ENCODE measurements at places on chromosomes 1 and 21. TPM values are rescaled to one million over a fixed set of nuclear protein-coding genes. Genes with fewer than 3 reads are reported as not detected.
A peak's percentile ranks its signal among the peaks of the same experiment; 100 is the strongest.

GRCh38 chr1:21338573-21339355 lies 48.5 kb upstream of the ECE1 start:
- peaks cover 45% of the 10 kb centered on the region for H3K4me1 ChIP-seq
- no peaks in the 10 kb centered on the region for H3K36me3 ChIP-seq
- H3K27me3 ChIP-seq, result no peaks in the 10 kb centered on the region
- H3K27ac ChIP-seq, result peak overlapping the region; percentile 94

DNA sequence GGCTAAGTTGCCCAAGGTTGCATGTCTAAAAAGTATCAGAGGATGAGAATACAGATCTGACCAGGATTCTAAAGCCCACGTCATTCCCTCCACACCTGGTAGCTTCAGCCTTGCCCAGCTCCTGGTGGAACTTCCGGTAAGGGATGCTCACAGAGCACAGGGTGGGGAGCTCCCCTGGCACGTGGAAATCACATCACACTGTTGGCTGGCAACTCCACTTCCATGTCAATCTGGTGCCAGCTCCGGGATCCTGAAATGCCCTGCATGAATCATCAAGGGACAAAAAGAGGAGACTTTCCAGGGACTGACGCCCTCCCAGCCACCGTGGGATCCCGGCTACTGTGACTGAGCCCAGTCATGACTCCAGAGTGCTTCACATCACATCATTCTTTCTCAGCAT lies 12.4 kb upstream of the BCAR3 start:
- no peak overlapping the region for H3K27ac ChIP-seq
- H3K27me3 ChIP-seq, result no peaks in the 10 kb centered on the region
- H3K4me3 ChIP-seq, result no peak overlapping the region
- no peaks in the 10 kb centered on the region for H3K36me3 ChIP-seq
- no peak for DNase-seq
- no peaks in the 10 kb centered on the region for H3K4me1 ChIP-seq

Gene ADORA1
- 5.2 TPM for total RNA-seq

DNA sequence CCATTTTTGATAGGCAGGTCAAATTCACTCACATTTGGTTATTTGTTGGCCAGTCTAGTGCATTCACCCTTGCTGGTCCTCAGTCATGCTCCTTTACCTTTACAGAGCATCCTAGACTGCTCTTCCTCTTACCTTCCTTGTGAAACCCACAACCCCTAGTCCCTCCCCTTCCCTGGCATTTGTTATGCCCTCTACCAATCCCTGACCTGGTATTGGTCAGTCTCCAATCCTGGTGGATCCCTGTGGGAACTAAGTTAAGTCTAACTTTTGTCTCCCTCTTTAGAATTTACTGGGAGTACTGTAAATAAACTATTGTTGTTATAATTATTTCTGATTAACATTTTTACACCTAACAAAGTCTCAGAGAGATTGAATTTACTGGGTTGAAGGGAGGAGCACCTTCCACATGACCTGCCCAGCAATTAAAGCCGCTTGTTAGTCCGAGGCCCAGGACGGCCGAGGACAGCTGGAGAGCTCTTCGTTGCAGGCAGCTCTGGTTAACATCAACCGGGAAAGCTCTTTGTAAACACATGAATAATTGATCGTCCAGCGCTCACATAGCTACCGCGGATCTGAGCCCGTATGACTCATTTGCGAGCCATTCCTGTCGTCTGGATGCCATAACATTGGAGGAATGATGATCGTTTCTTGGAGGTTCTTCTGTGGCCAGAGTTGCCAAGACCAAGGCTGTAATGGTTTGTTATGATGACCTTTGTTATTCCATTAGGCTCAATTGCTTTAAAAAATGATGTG lies 31.9 kb downstream of the MTARC1 start:
- no peak overlapping the region for H3K4me3 ChIP-seq
- no peaks in the 10 kb centered on the region for H3K27me3 ChIP-seq
- no peaks in the 10 kb centered on the region for H3K4me1 ChIP-seq
- no peaks in the 10 kb centered on the region for H3K36me3 ChIP-seq

DNA sequence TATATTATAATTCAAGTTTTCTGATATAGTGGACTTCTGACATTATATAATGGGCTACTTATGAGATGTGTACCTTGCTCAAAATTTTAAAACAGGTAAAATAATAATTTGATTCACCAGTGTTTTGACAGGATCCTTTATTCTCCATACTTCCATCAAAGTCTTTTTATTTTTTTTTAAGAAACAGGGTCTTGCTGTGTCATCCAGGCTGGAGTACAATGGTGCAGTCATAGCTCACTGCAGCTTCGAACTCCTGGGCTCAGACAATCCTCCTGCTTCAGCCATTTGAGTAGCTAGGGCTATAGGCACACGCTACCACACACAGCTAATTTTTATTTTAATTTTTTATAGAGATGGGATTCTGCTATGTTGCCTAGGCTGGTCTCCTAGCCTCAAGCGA lies 129.4 kb downstream of the NRDC start:
- H3K36me3 ChIP-seq, result no peaks in the 10 kb centered on the region
- no peak overlapping the region for H3K27ac ChIP-seq
- no peak overlapping the region for H3K4me3 ChIP-seq
- H3K27me3 ChIP-seq, result no peaks in the 10 kb centered on the region
- no peak for DNase-seq
- H3K4me1 ChIP-seq, result no peaks in the 10 kb centered on the region

Gene SV2A
- 2.2 TPM for total RNA-seq

DNA sequence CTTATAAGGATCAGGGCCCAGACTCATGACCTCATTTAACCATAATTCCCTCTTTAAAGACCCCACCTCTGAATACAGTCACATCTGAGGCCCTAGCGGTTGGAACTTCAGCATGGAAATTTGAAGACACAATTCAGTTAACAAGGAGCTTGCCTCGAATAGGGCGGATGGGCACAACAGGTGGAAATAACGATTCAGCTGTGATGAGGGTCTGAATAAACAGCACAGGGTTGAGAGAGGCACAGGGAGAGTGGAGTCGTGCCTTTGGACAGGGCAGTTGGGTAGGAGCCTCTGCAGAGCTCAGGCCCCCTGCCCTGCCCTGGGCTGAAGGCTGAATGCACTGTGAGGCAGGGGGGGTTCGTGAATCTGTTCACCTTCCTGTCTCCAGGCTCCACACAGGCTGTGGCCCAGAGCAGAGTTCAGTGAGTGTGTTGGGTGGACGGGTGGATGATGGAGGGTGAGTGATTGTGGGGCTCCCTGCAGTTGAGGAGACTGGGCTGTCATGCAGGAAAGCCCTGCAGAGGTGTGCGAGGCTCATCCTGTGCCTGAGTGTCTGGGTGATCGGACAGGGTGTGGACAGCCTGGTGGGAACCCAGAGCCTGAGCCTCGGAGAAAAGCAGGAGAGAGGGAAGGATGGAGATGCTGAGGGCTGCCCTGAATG lies 243.1 kb downstream of the FOXD2 start:
- no peak for DNase-seq
- no peaks in the 10 kb centered on the region for H3K36me3 ChIP-seq
- no peak overlapping the region for H3K27ac ChIP-seq
- no peaks in the 10 kb centered on the region for H3K4me1 ChIP-seq

Gene HOOK1
- total RNA-seq, result 33.7 TPM

DNA sequence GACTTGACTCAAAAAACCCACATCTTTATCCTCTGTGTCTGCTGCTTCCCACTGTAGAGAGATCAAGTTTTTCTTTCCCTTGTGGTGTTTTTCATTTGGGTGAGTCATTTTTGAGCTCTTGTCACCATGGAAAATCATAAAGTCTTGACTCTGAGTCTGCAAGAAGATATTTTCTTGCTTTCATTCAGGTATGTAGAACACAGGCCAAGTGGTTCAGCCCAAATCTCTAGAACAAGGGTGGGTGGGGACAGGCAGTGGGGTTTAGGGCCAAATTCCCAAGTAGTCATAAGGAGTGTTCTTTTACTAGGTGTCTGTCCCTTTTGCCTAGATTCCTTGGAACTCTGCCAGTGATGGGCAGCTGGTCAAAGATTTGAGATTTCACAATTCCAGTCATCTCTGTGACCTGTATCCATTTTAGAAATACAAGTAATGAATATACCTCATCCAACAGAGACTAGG lies 21.5 kb upstream of the ARHGAP29 start:
- no peak overlapping the region for H3K4me3 ChIP-seq
- peak overlapping the region; percentile 88 for H3K27ac ChIP-seq
- peaks cover 3% of the 10 kb centered on the region for H3K4me1 ChIP-seq
- H3K27me3 ChIP-seq, result no peaks in the 10 kb centered on the region
- no peaks in the 10 kb centered on the region for H3K36me3 ChIP-seq

Gene E2F2
- total RNA-seq, result 0.73 TPM

- no peaks in the 10 kb centered on the region for H3K27me3 ChIP-seq
- no peak overlapping the region for H3K4me3 ChIP-seq
- DNase-seq, result no peak
- no peaks in the 10 kb centered on the region for H3K36me3 ChIP-seq
- H3K27ac ChIP-seq, result no peak overlapping the region
- H3K4me1 ChIP-seq, result no peaks in the 10 kb centered on the region
Measured at GRCh38 chr1:92447033-92447681, 39.6 kb downstream of the GFI1 start.

Gene NCMAP
- total RNA-seq, result 0.16 TPM

DNA sequence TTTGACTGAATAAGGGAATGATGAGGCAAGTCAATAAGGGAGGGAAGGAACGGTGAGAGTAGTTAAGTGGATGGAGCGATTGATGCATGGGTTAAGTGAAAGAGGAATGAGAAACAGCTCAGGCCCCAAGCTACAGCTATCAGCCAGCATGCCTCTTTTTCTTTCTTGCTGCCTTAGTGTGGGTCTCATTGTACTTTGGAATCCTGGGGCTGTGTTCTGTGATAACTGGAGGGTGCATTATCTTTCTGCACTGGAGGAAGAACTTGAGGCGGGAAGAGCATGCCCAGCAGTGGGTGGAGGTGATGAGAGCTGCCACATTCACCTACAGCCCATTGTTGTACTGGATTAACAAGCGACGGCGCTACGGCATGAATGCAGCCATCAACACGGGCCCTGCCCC lies 1.0 kb downstream of the TEX38 start:
- no peaks in the 10 kb centered on the region for H3K27me3 ChIP-seq
- H3K4me3 ChIP-seq, result no peak overlapping the region
- H3K27ac ChIP-seq, result no peak overlapping the region
- no peak for DNase-seq
- H3K4me1 ChIP-seq, result no peaks in the 10 kb centered on the region

Gene RAB3B
- total RNA-seq, result 1.3 TPM

DNA sequence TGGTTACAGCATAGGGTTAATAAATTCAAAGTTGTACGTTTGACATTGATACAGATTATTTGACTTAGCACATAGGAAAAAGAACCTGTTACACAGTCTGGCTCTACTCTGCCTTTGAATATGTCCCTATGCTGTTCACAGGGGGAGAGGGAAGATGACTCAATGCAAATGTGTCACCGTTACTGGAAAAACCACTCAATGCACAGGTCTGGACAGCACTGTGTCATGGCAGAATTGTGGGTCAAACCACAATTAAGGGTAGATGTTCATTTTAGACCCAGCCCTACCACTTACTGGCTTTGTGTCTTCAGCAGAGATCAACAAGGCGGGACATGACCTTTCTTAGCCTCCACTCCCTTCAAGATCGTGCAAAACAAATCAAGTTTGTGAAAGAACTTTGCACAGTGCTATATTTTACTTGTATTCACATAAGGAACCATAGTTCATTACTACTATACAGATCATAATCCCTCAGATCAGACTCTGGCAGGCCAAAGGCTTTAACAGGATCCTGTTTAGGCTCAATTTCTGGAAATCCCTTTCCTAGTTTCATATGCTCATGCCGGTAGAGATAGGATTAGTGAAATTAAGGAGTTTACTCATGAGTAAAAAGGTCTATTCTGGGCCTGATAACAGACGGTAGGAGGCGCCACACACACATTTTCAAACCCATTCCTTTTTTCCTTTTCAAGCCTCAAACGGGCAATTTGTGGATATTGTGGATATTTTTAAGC lies 22.1 kb downstream of the EIF2D start:
- no peak for DNase-seq
- no peaks in the 10 kb centered on the region for H3K27me3 ChIP-seq
- no peak overlapping the region for H3K4me3 ChIP-seq
- H3K4me1 ChIP-seq, result peaks cover 6% of the 10 kb centered on the region
- peak overlapping the region; percentile 59 for H3K27ac ChIP-seq

Gene SLC2A5
- total RNA-seq, result 2.7 TPM

DNA sequence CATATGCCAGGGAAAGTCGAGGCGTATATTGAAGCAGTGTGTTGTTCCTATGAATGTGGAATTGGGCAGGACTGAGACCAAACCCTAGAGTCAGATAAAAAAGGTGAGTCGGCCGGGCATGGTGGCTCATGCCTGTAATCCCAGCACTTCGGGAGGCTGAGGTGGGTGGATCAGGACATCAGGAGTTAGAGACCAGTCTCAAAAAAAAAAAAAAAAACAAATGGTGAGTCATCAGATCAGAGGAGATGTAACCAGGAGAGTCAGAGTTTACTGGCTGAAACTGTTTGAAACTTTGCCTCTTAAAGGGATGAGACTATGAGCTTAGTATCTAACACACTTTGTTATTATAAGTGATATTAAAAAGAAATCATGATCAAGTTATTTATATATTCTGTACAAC lies 26.4 kb upstream of the SYCP1 start:
- H3K4me3 ChIP-seq, result no peak overlapping the region
- DNase-seq, result no peak
- no peaks in the 10 kb centered on the region for H3K36me3 ChIP-seq
- no peak overlapping the region for H3K27ac ChIP-seq

DNA sequence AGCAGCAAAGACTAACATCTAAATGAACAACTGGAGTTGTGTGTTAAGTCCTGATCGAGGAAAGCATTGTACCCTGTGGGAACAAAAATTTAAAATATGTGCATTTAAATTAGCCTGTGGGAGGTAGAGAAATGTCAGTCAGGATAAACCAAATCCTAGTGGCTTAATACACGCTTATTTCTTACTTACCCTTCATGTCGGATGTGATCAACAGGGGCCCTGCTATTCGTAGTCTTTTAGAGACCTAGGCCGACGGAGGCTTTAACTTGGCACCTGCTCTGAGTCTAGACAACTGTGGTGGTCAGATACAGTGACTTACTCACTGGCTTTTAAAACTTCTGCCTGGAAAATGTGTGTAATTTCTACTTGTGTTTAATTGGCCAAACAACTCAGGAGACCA lies 10.2 kb downstream of the GSTM3 start:
- no peak for DNase-seq
- H3K4me3 ChIP-seq, result no peak overlapping the region
- H3K36me3 ChIP-seq, result no peaks in the 10 kb centered on the region
- no peaks in the 10 kb centered on the region for H3K27me3 ChIP-seq
- no peak overlapping the region for H3K27ac ChIP-seq

- no peaks in the 10 kb centered on the region for H3K27me3 ChIP-seq
- no peaks in the 10 kb centered on the region for H3K4me1 ChIP-seq
- no peak overlapping the region for H3K4me3 ChIP-seq
- DNase-seq, result no peak
Measured at GRCh38 chr1:151849126-151849525, 4.4 kb downstream of the THEM5 start.
